ENCODE measurements at places on chromosomes 13 and 19.

DNA sequence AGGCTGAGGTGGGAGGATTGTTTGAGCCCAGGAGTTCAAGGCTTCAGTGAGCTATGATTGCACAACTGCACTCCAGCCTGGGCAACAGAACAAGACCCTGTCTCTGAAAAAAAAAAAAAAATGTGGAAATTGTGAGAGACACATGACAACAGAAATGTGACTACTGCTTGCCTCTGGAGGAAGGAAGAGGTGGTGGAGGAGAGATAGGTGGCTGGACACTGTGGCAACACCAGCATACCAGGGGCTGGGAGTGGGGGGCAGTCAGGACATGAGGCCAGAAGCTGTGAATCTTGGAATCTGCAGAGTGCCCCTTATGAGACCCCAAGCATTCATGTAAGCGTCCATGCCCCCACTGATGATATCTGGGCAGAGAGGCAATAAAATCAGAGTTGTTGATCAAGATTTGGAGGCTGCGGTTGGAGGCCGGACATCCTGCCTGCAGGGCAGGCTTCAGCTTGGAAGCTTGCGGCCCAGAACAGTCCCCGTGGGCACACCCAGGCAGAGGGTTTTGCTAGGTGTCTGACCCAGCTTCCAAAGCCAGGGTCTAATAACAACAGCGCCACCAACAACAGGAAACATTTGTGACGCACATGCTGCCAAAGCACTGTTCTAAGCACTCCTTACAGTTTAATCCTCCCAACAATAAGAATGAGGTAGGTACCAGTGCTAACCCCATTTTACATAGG is 16.9 kb downstream of the FAM187B start:
- no peak for DNase-seq

DNA sequence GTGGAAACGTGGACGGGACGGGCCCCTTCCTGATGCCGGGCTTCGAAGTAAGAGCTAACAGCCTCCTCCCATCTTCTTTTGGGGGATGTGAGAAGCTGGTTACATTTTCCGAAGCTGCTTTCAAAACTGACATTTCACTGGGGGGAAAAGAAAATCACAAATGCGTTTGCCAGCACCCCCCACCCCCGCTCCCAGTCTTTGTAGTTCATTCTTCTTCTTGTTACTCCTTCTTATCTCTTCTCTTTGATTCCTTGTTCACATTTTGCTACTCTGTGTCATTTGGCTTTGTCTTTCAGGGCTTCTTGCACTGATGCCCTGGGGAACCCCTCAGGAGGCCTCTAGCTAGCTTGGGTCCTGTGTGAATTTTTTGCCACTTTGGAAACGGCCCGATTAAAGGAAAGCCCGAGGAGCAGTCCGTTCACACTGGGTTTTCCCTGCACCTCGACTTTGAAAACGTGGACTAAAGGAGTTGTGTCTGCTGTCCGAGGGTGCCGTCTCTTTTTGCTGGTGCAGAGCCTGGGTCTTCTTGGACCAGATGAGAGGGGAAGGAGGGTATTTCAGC is 1.3 kb downstream of the CARM1 start:
- no peak for DNase-seq

GRCh38 chr13:21590231-21590630 is 13.7 kb downstream of the MICU2 start:
- DNase-seq: no peak

DNA sequence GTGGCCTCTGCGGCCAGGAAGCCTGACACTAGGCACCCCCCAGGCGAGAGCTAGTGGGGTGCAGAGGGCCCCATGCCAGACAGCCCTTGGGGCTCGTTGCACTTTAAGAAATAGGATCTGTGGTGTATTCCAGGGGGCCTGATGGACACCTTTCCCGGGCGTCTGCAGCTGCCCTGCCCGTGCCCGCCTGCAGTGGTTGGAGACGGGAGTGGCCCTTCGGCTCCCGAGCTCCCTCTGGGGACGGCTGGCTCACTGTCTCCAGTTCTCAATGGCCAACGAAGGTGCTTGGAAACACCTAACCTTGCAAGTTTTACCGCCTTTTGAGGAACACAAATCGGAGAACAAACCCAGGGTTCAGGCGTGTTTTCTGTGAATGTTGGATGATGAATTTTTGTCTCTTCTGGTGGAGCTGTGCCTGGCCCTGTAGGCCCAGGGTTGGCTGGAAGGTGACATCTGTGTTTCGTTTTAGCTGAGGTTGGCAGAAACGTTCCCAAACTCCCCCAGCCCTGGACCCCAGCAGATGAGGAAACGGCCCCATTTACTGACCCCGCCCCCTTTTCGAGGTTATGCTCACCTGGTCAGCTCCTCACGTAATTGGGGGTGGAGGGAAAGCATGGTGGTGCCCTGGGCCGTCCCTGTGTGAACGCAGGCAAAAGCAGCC is 17.4 kb upstream of the NPAS1 start:
- no peak for DNase-seq

- DNase-seq: no peak
Observed at GRCh38 chr13:44399074-44399473, 25.4 kb downstream of the SERP2 start.

DNA sequence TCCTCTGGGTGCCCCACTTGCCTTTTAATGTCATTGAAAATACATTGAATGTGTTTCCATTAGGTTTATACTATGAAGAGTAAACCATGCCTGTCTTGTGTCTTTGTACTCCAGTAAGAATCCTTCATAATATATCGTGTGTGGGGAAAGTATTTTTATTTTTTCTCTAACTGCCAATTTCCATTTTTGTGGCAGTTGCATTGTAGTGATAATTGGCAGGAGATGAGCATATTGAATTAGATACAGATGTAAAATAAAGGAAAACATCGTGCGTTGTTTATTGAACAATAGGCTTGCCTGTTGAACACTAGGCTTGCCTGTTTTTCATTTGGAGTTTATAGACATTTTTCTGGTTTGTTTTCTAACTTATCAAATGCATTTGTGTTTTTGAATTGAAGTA is 218.8 kb downstream of the NBEA start:
- DNase-seq: no peak

DNA sequence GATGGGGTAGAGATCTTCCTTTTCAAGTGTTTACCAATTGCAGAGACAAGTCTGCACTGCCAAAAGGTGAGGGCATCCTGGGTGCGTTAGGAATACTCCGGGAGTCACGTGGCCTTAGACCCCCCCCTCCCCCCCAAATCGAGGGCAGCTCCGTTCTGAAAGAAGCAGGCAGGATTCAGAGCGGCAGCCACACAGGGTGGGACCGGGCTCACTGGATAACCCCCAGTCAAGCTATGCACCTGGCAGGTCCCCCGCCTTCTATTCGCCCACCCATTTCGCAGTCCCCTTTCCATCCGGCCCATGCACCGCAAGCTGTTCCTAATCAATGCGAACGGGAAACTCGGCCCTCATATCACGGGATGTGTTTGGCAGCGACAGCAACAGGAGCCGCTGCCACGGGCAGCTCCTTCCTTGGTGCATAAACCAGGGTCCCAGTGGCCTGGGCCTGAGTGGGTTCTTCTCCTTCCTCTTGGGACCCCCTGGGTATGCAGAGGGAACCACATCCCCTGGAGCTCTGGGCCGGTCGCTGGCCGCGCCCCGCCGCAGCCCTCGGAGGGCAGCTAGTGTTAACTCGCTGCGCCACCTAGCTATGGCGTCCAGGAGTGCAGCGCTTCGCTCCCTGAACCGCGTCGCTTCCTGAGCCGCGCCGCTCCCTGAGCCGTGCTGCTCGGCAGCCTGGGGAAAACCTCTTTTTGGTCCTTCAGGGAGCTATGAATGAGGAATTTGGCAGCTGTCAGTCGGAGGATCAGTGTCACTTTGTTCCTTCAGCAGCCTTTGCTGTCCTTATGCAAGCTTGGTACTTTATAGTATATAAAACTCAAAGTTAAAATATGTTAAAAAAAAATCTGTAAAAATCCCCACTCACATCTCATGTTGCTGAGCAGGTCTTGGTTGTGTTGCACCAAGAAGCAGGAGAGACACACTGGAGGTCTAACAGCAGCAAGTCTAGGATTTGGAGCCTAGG is 41.4 kb downstream of the LYL1 start:
- peak; percentile 75 for DNase-seq

DNA sequence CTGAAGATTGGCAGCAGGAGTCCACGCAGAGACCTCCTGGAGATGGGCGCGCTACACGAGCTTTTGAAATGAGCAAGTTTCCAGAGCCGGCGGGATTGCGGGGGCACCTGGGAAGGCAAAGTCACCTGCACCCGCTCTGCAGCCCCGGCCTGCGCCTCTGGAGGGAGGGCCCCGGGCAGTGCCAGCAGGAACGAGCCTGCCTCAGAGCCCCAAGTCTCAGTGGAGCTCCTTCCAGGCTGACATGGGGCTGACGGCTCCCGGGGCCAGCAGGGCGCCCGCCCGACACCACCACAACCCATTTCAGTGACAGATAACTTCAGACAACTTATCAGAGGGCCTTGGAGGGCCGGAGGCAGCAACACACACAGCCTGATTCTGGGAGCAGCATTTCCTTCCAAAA is 45.0 kb downstream of the RASA3 start:
- DNase-seq: no peak

DNA sequence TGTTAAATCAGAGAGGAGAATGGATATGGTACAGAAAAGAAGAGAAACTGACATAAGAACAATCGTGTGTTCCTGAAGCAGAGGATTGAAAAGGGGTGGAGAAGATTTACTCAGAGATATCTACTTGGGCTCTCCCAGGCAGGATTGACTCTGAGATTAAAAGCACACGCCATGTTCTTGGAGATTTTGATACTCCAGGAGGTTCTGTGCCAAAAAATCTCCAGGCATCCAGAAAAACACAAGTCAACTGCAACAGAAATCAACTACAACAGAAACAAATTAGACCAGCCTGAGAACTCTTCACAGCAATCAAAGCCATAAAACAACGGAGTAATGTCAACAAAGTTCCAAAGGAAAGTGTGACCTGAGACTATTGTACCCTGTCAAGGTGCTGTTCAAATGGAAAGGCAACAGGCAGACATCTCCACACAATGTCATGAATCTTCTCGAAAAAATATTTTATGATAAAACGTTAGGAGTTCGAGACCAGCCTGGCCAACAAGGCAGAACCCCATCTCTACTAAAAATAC is 104.2 kb downstream of the UBL3 start:
- DNase-seq: no peak

DNA sequence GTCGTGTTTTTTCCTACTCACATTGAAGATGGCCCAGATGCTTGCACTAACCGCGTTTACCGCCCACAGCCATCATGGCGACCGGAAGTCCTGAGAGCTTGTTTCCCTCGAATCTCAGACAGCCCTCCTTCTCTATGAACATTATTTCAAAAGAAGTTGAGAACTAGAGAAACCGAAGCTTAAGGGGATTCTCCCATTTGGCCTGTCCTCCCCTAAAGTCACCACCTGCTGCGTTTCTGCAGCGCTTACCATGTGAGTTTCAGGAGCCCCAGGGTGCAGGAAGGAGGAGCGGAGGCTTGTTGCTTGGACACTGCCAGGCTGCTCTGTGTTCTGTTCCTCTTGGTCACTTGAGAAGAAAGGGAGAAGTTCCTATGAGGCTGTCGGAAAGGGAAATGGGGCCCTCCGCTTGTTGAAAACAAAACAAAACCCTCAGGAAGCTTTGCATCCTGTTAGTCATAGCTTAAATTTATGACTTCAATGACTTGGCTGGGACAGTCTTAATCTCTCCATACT is 6.2 kb downstream of the CARD8 start:
- DNase-seq: no peak

DNA sequence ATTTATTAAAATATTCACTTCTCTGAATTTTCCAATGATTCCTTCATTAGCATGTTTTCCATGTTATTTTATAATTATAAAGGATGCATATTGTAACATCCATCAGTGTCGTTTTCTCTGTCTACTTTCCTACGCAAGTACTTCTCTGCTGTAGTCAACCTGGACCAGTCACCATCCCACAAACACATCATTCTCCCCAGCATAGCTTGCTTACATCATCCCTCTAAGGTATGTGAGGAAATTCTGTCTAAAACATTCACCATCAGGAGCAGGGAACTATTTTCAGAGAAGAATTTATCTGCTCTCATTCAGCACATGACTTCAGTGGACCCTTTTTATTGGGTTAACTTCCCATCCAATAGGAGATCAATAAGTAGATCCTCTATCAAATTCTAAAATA is 806.1 kb upstream of the ARGLU1 start:
- peak; percentile 15 for DNase-seq

DNA sequence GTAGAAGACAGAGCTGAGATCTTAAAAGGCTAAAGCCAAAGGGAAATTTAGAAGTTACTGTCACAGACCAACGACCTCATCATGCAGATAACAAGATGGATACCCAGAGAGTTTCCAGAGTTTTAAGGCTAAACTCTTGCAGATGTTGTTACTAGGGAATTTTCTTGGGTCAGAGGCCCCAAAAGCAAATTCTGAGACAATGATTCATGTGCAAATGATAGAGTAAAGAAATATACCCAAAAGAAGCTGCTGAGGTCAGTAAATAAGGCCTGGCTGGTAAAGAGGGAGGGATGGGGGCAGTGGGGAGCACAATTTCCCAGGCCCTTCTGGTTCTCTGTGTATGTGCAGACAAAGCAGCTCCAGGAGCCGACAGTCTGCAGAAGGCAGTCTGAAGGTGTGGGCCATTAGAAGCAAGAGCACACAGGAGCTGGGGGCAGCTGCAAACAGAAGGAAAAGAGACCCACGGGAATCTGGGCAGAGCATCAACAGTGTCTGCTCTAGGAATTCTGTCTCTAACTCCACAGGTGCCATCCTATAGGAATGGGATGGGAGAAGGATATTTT is 330.8 kb downstream of the TBC1D4 start:
- DNase-seq: peak; percentile 79

- DNase-seq: no peak
Observed at GRCh38 chr19:12953138-12953798, 3.8 kb downstream of the GADD45GIP1 start.

GRCh38 chr13:48977286-48977625 is 1.5 kb downstream of the FNDC3A start:
- peak; percentile 35 for DNase-seq

GRCh38 chr13:33775339-33776108 is 42.4 kb upstream of the RFC3 start:
- no peak for DNase-seq

DNA sequence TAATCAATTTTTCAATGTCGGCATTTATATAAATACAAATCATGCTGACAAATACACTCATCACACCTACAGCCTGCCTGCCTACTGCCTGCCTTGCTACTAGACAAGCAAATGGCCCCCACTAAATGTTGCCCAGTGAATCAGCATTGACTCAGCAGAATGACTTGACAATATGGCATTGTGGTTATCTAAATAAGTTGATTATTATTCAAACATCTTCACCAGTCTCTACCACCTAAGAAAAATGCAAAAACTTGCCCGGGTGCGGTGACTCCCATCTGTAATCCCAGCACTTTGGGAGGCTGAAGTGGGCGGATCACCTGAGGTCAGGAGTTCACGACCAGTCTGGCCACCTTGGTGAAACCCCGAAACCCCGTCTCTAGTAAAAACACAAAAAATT is 296.1 kb downstream of the PCDH9 start:
- DNase-seq: peak; percentile 91

DNA sequence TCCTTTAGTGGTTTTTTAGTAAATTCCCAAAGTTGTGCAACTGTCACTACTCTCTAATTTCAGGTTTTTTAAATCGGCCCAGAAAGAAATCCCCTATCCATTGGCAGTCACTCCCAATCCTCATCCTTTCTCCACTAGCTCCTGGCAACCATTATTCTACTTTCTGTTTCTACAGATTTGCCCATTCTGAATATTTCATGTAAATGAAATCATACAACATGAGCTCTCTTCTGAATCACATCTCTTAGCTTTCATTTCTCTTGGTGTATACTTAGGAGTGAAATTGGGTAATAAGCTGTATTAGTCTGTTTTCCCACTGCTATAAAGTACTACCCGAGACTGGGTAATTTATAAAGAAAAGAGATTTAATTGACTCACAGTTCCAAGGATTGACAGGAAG is 9.7 kb upstream of the ZNF223 start:
- no peak for DNase-seq

GRCh38 chr13:107713314-107713713 is 502.0 kb downstream of the LIG4 start:
- DNase-seq: no peak

- DNase-seq: peak; percentile 1
Observed at GRCh38 chr19:19997656-19998268, 41.5 kb downstream of the ZNF682 start.

Measured in fibroblast of mammary gland (primary cell).